ENCODE measurements at places on chromosomes 6 and 20.

DNA sequence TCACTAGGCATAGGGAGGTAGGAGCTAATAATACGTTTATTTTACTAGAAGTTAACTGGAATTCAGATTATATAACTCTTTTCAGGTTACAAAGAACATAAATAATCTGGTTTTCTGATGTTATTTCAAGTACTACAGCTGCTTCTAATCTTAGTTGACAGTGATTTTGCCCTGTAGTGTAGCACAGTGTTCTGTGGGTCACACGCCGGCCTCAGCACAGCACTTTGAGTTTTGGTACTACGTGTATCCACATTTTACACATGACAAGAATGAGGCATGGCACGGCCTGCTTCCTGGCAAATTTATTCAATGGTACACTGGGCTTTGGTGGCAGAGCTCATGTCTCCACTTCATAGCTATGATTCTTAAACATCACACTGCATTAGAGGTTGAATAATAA is 1.1 kb downstream of the HFE start:
- DNase-seq, result no peak

GRCh38 chr6:3773678-3774298 is 22.3 kb upstream of the PXDC1 start:
- DNase-seq, result no peak

GRCh38 chr20:23081263-23081819 is 4.8 kb downstream of the CD93 start:
- no peak for DNase-seq

DNA sequence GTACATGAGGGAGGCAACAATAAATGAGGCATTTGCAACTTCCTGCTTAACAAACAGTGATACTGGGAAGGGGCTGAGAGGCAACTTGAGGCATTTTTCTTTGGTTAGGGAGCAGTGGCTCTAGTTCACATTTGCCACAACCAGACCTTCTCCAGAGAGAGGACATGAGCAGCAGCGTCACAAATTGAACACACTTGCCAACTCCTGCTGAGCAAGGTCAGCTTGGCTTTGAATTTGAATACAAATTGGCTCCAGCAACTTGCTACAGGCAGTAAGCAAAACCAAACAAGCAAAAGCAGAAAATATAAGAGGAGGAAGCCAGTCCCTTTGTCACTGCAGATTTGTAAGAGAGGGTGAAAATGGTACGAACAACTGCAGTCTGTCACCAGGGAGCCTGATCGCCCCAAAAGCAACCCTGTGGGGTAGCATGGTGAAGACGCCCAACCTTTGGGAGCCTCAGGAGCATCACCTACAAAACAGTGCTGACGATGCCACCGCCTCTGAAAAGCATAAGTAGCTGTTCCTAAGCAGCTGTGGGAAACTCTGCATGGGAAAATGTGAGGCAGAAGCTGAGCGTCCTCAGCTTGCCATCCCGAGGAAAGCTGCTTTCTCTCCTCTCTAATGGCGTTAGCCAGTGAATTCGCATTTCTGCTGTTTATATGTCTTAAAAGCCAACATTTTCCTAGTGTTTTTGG is 378.7 kb downstream of the RNGTT start:
- DNase-seq, result no peak

DNA sequence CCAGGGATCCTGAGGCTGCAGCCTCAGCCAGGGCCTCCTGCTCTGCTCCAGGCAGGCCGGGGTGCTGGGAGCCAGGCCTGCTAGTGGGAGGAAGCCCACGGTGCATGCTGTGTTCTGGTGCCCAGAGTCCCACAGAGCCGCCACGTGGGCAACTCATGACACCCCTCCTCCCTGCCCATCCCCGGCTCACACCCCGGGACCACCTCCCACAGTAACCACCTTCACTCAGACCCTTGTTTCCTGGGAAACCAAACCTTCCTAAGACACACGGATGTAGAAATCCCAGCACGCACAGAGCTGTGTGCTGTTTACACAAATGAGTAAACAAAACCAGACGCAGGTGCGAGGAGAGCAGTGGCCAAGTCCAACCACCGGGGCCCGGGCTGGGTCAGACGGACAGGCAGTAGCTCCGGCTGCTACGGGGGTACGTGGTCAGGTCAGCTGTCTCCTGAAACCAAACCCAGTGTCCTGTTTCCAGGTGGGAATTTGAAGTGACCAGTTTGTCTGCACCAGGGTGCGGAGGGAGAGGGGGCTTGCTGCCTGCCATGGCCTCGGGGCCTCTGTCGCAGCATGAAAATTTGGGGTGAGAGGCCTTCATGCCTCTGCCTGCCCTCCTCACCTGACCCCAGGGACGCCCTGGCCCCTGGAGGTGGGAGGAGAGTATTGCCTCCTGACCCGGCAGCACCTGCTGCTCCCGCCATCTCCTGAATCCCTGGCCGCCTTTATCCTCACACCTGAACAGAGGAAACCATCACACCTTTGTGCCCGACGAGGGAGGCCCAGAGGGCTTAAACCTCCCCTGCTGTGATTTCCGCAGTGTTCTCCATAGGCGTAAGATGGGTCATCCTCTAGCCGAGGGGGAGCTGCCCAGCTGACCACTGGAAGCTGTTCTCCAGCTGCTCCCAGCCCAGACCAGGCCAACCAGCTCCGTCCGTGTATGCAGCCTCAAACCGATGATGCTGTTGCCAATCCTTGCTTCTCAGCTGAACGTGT is 52.0 kb upstream of the SMOC2 start:
- no peak for DNase-seq

DNA sequence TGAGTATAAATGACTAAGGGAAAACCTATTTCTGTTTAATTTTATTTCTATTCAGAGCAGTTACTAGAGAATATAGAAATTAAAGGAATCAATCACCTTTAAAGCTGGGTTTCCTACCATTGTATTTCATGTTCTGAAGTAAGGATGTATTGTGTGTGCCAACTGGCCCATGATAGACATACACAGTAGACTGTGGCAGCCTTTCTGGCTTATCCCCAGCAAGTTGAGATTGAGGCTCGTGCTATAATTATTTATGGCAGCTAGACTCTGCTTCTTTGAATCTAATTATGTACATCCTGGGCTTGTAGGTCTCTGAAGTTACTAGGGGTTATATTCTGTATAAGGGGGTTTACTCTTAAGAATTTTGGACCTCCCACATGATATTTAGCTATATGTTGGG is 44.4 kb downstream of the ZNF292 start:
- DNase-seq, result no peak

GRCh38 chr6:19986691-19987438 is 149.7 kb downstream of the ID4 start:
- DNase-seq, result no peak
